ENCODE measurements at places on chromosomes 7 and 10.

- DNase-seq, result no peak
These were observed 91.5 kb downstream of the SEMA3D start for GRCh38 chr7:85095366-85095765.

- DNase-seq, result no peak
These were observed 83.5 kb downstream of the IDE start for GRCh38 chr10:92490387-92490786.

DNA sequence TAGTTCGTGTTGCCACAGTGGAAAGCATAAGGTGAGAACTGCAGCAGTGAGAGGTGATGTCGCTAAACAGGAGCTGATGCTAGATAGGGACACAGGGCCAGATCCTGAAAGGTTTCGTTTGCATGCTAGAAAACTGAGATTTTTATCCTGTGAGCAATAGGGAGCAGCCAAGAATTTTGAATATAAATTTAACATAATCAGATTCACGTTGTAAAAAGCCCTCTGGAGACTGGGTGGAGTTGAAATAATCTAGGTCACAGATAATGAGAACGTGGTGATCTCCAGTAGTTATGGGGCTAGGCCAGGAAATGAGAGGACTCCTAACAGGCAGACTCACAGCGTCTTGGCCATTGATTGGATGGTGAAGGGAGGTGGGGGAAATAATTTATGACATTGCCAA, 92.1 kb upstream of the IMMP2L start:
- no peak for DNase-seq

DNA sequence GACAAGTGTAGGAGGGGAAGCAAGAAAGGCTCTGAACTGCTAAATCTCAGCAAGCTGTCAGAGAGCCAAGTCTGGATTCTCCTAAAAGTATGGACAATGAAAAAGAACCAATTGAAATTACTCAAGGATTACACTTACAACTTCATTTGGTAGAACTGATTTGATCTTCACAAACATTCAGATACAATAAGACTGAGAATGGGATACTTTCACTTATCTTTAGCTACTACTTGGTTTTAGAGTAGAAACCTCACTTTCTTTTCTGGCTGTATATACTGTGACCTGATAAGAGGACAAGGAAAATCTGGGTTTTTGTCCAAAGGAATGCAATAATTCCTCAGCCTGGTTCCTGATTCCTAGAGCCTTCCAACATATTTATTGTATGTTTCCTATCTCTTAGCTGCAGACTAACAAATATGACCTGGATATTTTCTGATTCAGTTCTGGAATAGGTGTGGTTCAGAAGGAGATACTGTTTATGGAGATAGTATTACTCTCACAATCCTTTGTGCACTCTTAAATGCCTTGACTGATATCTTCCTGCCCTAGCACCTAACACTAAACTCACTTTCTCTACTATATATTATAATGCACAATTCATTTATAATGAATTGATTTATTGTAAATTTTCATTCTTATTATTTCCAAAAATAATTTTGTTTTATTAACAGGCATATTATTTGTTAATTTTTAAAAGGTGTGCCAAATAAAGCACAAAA, 7.3 kb downstream of the SEMA3A start:
- DNase-seq, result no peak

- DNase-seq, result no peak
These were observed 63.9 kb downstream of the VPS41 start for GRCh38 chr7:38844952-38845563.

DNA sequence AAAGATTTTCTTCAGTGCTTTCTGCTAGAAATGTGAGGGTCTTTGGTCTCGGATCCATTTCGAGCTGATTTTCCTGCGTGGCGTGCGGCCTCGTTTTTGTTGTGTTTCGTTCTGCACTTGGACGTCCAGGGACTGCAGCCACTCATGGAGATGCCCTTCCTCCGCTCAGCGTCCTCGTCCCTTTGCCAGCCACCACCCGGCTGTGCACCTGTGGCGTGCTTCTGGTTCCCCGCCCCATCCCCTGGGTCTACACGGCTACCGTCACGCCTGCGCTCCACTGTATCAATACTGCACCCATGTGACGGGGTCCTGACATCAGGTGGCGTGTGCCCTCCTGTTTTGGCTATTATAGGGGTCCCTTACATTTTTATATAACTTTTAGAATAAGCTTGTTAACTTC, 42.7 kb upstream of the NKX6-2 start:
- no peak for DNase-seq

DNA sequence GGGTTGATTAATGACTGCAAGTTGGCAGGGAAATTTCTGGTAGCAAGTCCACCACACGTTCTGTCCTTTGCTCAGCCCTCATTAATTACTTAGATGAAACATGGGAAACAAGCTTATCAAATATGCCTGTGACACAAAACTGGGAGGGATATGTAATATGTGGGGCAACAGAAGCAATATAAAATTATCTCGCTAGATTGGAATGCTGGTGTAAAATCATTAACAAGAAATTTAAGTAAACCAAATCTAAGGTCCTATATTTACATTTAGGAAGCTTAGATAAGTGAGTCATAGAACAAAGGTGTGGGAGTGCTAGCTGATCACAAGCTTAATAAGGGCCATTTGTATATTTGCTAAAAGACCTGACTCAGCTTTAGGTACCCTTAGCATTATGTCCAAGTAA, 23.5 kb downstream of the TRPV5 start:
- DNase-seq, result no peak

DNA sequence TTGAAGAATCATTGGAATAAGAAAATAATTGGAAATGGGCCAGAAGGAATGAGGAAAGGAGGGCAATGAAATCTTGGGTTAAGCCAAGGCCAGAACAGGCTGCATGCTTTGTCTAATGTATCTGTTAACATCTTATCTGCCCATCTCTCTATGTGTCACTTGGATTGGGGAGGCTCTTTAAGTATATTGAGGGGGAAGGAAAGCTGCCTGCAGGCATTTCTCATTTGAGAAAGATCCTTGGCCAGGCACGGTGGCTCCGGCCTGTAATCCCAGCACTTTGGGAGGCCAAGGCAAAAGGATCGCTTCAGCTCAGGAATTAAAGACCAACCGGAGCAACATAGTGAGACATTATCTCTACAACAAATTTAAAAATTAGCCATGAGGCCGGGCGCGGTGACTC, 14.3 kb downstream of the PCBD1 start:
- DNase-seq, result no peak

- no peak for DNase-seq
These were observed 32.3 kb upstream of the SLC16A12 start for GRCh38 chr10:89567576-89568245.

DNA sequence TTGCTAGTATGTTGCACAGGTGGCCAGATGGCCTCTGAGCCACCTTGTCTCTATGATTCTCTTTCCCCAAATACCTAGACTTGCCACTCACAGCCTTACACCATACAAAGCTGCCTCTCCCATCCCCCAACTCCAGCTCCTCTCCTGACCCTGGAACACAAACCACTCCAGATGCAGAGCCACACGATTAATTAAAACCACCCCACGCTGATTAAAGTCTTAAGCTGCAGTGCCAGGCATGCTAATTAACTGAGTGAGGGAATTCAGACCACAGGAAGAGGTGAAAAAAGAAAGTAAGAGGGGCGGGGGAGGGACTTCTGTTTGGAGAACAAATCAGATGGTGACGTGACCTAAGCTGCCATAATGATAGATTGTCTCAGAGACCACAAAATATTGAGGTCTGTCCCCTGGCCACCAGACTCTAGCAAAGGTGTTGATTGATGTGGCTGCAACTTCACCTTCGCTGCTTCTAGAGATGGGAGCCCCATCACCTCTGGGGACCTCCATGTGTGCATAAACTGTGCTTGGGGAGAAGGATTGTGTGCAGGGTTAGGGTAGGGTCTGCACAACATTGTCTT, 331.3 kb downstream of the PLXNA4 start:
- no peak for DNase-seq

GRCh38 chr10:70315815-70316214, 32.0 kb upstream of the NPFFR1 start:
- DNase-seq, result no peak

DNA sequence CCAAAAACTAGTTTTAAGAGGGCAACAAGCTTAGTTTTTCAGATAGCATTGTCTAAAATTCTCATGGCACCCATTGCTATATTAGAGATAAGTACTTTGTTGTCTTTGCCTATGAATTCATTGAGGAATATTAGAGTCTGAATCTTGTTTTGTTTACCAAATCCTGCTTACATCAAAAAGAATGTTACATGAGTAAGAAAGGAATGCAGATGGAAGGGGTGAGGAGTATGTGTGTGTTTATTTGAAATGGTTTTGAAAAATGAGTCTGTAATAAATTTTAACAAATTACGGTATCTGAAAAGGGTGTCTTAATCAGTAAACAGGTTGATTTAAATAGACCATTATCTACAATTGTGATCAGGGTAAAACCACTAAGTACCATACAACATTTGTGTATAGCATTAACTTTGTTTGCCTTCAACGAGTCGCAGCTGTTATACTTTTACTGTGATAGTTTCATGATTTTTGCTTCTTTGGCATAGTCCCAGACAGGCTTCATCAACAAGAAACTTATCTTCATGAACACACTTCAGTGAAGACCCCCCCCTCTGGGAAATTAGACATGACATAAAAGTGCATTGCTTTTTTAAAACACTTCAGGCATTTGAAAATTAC, 1183.9 kb upstream of the C7orf33 start:
- DNase-seq, result no peak

- no peak for DNase-seq
These were observed 2.6 kb downstream of the ABI1 start for GRCh38 chr10:26857991-26858706.

DNA sequence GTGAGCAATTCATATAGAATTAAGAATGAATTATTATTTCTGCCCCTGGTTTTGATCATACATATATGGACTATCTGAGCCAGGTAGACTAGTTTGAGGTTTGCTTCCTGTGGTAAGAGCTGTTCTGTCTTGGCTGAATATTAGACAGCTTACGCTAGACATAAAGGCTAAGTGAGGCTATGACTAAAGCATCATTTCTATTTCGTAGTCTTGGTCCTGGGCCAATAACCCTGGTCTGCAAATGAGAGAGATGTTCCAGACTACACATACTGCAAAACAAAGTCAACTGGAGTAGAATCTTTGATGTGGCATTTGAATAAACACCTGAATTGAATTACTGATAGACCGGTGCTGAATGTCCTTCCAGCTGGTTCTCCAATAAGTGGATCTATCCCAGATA, 40.8 kb upstream of the CACNB2 start:
- DNase-seq, result no peak

DNA sequence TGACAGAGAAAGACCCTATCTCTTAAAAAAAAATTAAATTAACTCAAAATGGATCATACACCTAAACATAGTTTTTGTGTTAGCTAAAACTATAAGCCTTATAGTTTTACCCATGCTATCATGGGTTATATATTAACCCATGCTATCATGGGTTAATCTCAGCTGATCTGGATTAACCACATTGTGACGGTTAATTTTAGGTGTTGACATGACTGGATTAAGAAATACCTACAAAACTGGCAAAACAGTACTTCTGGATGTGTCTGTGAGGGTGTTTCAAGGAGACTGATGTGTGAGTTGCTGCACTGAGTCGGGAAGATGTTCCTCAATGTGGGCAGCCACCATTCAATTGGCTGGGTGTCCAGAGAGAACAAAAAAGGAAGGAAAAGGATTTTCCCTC, 44.3 kb upstream of the FXYD4 start:
- no peak for DNase-seq

- DNase-seq, result no peak
These were observed 85.5 kb downstream of the GLRX3 start for GRCh38 chr10:130221456-130222375.

DNA sequence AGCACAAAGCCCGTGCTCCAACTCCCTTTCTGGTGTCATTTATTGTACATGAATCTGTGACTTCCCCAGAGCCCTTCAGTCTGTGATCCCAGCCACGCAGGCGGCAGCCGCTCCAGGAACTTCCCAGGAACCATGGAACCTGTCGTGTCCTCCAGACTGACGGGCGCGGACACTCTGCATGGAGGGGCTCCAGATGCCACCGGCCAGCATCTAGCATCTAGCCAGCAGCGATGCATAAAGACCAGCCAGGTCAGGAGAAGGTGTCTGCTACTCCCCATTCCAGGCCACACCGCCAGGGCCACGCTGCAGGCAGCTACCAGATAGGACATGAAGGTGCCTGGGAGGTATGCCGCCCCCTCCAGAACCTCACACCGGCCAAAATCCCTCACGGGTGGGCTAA, 77.4 kb downstream of the PRKAG2 start:
- no peak for DNase-seq

DNA sequence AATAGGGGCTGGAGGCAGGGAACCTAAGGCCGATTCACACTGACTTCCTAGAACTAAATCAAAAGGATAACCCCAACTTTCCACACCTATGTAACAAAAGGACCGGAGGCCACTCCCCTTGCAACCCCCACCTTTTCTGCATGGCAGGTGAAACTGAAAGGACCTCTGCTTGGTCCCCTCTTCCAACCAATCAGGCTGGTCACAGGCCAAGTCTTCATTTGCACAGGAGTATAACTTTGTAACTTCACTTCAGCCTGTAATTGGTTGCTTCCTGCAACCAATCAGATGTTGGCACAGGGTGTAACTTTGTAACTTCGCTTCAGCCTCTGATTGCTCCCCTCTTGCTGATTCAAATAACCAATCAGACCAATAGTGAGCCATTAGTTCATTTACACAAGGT, 190.0 kb downstream of the FAM107B start:
- no peak for DNase-seq

GRCh38 chr7:1049006-1049741, 4.8 kb downstream of the GPR146 start:
- DNase-seq, result no peak

DNA sequence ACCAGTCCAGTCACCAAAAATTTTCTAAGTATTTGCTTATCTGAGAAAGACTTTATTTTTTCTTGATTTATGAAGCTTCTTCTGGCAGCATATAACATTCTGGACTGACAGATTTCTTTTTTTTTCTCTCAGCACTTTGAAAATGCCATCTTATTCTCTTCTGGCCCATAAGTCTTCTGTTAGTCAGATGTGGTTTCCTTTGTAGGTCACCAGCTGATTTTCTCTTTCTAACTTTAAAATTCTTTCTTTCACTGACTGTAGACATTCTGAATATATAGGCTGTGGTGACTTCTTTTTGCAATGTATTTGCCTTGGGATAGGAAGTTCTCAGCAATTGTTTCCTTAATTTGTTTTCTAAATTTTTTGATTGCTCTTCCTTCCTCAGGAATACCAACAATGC, 172.5 kb downstream of the CCDC7 start:
- no peak for DNase-seq

DNA sequence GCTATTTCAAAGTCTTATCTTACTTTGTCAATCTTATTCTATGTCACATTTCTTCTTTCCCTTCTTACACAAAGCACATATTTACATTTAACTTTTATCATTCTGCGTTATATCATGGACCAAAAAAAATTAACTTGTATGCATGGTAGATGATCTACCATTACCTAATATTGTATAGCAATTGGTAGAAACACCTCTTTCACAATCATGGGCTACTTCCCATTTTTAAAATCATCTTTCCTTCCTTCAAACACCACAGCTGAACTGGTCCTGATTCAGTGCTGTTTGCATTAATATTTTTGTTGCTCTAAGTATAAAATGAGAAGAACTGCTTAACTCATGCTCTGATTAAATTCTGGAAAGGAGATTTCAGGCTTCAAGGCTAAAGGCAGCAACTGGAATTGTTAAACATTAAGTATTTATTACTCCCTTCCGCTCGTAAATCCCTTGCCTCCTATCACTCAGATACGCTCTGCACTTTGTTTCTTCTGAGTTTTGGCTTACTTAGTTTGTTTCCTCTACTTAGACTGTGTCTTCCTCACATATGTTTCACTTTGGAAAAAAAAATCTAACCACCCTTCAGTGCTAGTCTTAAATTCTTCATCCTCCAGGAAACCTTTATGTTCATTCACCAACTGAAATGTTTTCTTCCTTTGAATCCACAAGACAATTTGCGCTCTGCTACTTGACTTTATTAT, 901.4 kb downstream of the PCDH15 start:
- DNase-seq, result no peak

GRCh38 chr7:156640257-156640948, at the start of gene RNF32:
RNF32 (plus strand) TSS chr7:156640774; CDS start chr7:156643878, 3,104 bp downstream.
- DNase-seq, result peak; percentile 17
